ENCODE measurements at places on chromosomes 1 and 21. TPM values are rescaled to one million over a fixed set of nuclear protein-coding genes. Genes with fewer than 3 reads are reported as not detected.

CATSPER4 gene
- total RNA-seq, result not detected

CCDC181 gene
- 0.23 TPM for total RNA-seq

DNA sequence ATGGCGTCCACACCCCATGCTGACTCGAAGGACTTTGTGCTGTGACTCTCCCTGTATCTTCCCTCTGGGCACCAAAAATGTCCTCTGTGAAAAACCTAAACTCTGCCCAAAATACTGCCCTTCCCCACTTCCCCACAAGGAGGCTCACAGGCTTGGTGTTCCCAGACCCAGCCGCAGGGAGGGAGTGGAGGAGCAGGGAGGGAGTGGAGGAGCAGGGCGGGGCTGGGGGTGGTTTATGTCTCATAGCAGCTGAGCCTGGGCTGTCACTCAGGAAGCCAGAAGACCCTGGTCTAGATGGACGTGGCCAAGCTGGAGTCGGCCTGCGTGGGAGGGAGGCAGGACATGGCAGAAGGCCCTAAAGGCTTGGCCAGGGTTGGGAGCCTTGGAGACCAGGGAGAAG lies 461.7 kb downstream of the PTPRU start:
- no peak overlapping the region for H3K4me3 ChIP-seq
- no peaks in the 10 kb centered on the region for H3K36me3 ChIP-seq
- no peaks in the 10 kb centered on the region for H3K4me1 ChIP-seq
- no peak overlapping the region for H3K27ac ChIP-seq

GRCh38 chr1:26225033-26225831 lies 8.8 kb upstream of the CEP85 start:
- H3K27ac ChIP-seq, result peak overlapping the region; percentile 2
- H3K27me3 ChIP-seq, result no peaks in the 10 kb centered on the region
- H3K36me3 ChIP-seq, result no peaks in the 10 kb centered on the region

Data from Caco-2 (cell line).